ENCODE measurements at places on chromosomes 1 and 21.

DNA sequence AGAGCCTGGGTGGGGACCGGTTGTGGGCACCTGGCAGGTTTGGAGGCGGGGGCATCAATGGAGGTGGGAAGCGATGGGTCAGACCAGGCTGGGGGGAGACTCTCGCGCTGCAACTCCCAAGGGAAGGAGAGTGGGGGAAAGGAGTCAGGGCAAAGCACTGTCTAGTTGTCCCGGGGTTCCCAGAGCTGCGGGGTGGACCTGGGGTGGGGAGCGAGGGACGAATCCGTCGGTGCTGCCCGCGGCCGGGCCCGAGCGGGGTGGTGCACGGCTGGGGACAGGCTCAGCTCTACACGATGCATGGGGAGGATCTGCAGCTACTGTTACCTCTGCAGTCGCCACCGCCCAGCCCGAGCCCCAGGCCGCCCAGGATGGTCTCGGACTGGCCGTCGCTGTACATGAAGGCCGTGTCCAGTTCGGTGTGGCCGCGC is 427 bp downstream of the AKR7A2 start:
- no peak for DNase-seq

GRCh38 chr1:234970731-234971476 is 157.7 kb downstream of the TOMM20 start:
- DNase-seq = no peak

GRCh38 chr1:152917794-152918193 is 9.4 kb downstream of the IVL start:
- DNase-seq = no peak

DNA sequence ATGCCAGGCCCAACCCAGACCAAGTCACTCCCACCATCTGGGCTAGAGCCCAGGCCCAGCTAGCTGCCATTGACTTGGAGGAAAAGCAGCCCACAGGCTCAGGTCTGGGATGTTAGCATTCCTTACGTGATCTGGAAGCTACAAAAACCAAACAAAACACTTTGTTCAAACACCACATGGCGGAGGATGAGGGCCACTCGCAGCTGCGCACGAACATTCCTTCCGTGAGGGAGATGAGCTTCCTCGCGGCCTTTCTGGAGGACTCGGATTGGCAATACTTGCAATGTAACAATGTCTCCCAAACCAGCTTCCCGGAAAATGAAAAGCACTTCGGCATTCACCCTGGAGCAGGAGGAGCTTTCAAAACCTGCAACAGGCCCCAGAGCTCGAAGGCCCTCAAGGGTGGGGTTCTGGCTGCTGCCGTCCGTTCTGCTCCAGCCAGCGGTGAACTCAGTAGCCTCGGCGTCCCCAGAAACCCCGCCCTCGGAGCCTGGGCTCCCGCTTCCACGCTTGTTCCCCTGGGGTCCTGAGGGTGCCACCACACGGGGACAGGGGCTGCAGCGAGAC is 40.5 kb downstream of the COL6A1 start:
- no peak for DNase-seq
